ENCODE measurements at places on chromosomes 5 and 9.

DNA sequence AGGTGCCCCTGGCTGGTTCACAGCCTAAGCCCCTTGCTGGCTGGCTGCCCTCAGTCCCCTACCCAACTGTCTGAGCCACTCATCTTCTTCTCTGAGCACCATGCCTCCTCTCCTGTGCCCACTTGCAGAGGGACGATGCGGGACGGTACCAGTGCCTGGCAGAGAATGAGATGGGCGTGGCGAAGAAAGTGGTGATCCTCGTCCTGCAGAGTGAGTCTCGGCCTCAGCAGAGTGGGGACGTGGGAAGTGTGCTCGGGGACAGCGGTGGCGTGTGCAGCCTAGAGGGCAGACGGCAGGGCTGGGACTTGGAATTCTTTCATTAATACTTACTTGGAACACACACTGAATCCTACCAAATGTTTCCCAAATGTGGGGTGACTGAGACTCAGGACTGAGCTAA, 34.3 kb upstream of the ASS1 start:
- DNase-seq, result no peak

GRCh38 chr9:79259858-79260257, 311.9 kb upstream of the TLE4 start:
- no peak for DNase-seq

DNA sequence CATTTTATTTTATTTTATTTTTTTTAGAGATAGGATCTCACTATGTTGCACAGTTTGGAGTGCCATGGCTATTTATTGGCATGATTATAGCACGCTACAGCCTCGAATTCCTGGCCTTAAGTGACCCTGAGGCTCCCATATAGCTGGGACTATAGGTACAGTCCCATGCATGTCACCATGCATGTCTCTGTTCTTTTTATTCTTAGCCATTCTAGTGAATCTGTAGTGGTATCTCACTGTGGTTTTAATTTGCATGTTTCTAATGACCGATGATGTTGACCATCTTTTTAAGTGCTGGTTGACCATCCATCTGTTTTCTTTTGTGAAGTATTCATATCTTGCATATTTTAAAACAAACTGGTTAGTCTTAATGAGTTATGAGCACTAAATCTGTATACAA, 76.1 kb downstream of the SLC44A1 start:
- no peak for DNase-seq

- DNase-seq, result no peak
Measured at GRCh38 chr5:10460252-10460906, 18.7 kb downstream of the ROPN1L start.

DNA sequence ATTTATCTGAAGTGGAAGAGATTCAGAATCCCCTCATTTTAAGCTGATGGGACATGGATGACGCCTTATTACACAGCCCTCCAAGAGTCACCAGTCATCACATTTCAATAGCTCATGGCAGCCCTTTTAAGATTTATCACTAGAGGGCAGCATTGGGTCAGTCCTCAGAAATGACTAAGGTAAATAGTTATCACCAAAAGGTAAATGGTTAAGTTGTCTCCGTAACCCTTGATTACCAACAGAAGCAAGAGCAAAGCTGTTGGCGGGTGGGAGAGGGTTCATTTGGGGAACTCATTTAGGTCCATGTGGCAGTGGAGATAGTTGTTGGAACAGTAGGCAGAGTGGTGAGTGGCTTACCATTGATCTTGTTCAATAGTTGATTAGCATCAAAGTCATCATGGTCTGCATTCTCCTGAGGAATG, 12.0 kb upstream of the C9 start:
- no peak for DNase-seq

- DNase-seq, result no peak
Measured at GRCh38 chr5:32358611-32359010, 45.9 kb upstream of the MTMR12 start.

- DNase-seq, result no peak
Measured at GRCh38 chr9:34396276-34397214, 19.8 kb upstream of the MYORG start.

DNA sequence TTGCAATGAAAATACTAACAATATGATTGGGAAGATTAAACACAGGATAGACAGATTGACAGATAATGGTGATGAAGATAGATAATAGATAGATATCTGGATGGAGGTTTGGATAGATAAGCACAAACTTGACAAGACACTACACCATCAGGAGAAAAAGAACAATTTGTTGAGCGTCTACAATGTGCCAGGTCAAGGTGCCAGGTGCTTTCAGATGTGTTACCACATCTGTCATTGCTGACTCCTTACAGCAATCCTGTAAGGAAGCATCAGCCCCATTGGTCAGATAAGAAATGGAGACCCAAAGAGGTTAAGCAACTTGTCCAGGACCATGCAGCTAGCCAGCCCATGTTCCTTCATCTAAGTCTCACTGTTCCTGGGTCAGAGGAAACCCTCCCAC, 1.6 kb upstream of the GABRP start:
- no peak for DNase-seq

- no peak for DNase-seq
Measured at GRCh38 chr9:128540634-128541360, 11.6 kb upstream of the SPTAN1 start.

DNA sequence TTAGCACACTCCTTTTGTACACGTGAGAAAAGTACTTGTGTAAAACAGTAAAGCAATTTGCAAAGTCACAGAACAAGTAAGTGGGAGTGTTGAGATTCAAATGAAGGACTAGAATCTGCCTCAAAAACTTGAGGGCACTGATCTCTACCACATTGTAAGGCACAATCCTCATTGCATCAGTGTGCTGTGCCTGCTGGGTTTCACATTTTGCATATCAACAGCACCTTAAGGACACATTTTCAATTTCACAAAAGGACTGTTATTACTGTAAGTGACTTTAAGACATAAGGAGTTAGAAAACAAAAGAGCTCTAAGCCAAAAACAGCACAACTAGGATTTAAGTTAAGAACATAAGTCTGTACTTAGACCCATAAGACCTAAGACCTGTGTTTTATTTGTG, 44.7 kb upstream of the HK3 start:
- no peak for DNase-seq

- peak; percentile 47 for DNase-seq
Measured at GRCh38 chr9:16241231-16241630, 629.2 kb downstream of the BNC2 start.

DNA sequence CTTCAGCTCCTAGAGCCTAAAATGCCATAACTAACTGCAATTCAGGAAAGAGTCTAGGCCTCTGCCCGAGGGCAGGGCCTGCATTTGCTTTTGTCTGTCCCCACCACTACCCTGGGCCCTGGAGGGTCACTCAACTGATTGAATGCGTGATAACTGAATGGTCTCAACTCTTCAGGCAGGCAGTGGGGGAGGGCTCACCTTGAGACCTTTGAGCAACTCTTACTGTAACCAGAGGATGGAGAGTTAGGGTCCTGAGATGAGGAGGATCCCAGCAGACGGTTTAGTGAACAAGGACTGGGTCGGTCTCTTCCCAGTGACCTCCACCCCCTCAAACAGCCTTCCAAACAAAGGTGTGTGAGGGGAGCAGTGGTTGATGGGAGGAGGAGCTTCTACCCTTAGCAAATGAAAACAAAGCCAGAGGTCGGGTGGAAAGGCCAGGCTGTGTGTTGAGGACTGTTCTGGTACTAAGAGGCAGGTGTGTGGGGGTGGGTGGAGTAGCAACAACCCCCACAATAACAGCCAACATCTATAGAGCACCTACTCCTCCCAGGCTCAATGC, 59.4 kb downstream of the CXXC5 start:
- no peak for DNase-seq

DNA sequence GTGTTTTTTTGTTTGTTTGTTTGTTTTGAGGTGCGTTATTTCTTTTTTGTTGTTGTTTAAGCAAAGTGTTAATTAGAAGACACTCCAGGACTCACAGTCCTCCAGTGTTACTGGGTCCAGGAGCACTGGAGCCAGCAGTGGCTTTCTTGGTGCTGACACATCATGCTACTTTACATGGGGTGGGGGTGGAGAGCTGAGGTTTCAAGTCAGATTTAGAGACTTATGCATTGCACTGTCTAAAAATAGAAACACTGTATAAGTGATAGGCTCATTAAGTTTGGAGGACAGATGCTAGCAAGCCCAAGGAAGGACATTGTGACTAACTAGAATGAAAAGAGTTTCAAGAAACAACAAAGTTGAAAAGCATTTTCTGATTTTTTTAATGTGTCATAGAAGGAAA, 2209.2 kb downstream of the MAT2B start:
- DNase-seq, result no peak

DNA sequence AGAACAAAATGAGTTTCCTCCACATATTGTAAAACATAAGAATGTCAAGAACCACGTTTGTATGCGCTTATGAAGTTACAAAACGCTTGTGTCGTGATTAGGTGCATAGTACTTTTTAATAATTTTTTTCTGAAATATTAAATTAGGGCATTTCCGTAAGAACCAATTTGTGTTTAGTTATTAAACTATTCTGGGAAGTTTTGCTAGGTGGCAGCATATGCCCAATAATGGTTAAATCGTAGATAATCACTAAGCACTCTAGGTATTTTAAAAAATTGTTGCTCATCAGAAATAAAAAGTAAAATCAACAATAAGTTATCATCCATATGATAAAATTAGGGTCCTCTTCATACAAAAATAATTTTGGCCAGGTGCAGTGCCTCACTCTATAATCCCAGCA, 5.4 kb downstream of the SRFBP1 start:
- no peak for DNase-seq

DNA sequence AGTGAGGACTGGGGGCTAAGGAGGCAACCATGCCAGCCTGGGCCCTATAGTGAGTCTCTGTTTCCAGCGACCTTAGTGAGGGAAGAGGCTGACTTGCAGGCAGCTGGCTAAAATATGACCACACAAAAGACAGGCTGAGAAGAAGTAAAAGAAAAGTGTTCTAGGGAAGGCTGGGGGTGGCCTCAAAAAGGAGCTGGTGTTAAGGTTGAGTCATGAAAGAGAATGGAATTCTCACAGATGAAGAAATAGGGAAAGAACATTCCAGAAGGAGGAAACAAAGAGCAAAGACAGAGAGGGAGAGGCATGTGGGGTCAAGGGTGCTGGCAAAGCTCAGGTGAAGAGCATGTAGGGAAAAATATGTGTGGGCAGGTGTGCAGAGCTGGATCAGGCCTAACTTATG, 302.7 kb upstream of the RFX3 start:
- peak; percentile 32 for DNase-seq

- no peak for DNase-seq
Measured at GRCh38 chr5:155021842-155022241, 8.3 kb downstream of the KIF4B start.
